ENCODE measurements at places on chromosomes 7 and 10.

DNA sequence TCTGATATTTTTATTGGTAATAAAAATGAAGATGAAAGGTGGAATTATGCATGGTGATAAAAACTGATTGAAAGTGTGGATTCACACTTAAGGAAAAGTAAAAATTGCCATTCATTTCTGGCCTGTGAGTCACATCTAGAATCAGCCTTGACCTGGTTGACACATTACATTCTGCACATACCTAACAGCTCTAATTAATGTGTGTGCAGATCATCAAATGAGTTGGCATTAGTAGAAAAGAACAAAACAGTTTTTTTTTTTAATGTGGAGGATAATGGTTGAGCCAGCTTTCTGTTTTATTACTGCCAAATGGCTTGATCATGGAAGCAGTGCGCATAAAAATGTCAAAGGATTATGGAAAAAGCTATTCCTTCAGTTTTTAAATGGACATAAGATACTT, 142.6 kb upstream of the TMEM196 start:
- no peak for DNase-seq

DNA sequence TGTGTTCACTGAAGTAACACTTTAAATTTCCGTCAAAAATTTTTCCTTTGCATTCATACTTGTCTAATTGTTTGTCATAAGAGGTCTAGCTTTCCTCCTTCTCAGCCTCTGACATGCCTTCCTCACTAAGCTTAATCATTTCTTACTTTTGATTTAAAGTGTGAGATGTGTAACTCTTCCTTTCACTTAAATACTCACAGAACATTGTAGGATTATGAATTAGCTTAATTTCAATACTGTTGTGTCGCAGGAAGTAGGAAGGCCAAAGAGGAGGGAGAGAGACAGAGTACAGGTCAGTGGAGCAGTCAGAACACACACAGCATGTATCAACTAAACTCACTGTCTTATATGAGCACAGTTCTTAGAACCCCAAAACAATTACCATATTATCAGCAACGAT, 99.0 kb downstream of the SRPK2 start:
- DNase-seq: no peak

DNA sequence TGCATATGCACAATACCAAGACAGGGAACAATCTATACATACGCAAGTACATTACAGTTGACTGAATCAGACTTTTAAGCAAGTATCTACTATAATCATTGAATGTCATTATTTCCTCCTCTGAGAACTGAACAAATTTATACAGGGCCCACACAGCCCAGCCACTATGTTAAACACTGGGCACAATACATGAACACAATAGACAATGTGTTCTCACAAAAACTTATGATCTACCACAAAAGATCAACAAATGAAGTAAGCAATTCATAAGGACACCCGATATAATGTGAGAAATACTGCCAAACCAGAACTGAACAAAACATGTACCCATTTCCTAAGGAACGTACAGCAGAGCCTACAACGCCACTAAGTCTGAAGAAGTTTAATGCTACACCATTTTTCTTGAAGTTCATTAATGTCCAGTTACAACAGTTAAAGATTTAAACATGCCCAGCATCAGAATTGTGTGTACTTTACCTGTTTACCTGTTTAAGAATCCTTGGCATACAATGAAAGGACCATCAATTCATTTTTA, 31.5 kb downstream of the SHTN1 start:
- DNase-seq: no peak

DNA sequence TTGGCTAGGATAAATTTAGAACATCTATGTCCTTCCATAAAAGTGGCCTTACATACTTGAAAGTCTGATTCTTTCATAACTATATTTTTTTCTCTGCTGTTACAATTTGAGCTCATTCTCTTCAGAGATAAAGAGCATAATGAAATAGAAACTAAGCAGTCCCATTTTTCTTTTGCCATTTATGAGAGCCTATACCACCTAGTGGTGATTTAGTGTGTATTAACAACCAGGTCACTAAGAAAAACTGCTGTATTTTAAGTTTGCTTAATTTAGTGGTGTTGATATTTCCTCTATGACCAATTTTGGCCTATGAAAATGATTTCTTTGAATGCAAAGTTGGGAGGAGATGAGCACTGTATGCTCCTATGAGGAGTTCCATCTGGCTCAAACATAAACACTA, 88.7 kb upstream of the ZWINT start:
- no peak for DNase-seq
